ENCODE measurements at places on chromosomes 7 and 10.

GRCh38 chr10:104099941-104100340, 14.3 kb upstream of the COL17A1 start:
- no peak for DNase-seq

GRCh38 chr10:15789793-15790525, 70.2 kb upstream of the ITGA8 start:
- peak; percentile 90 for DNase-seq

- DNase-seq = no peak
Measured at GRCh38 chr7:114181280-114181679, 233.3 kb upstream of the FOXP2 start.

DNA sequence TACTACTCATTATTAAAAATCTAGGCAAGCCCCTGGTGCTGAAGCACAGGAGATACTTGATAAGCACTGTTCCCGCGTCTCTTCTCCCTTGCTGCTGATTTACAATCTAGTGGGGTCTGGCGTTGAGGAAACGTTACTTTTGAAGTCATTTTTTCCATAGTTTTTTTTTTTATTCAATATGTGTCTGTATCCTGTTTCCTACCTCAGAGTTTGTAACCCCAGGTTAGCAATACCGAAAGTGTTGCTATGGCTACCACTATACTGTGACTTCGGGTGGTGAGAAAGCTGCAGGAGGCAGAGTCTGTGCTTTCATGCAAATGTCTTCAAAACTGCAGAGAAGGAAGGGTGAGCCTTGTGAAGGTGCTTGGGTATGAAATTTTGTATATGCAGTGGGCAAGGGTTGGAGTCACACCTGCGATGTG, 458.8 kb upstream of the GHITM start:
- DNase-seq = no peak

DNA sequence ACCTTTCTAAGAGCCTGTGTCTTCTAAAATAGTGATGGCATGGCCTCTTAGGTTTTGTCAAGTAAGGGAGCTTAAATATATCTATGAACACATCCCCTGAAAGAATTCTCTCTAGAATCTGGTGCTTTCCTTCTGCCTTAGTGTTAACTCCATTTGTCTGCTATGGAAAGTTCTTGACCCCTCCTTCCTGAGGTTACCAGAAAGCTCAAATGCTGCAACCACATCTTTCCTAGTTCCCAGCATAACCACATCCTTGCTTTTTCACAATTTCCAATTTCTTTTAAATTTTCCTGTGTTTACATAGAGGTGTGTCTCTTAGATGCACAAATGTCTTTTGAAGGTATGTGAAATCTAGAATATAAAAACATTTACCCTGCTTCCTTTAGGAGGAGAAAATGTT, 16.4 kb upstream of the GSDME start:
- DNase-seq = no peak

GRCh38 chr7:146772601-146773000, 656.0 kb downstream of the CNTNAP2 start:
- no peak for DNase-seq

DNA sequence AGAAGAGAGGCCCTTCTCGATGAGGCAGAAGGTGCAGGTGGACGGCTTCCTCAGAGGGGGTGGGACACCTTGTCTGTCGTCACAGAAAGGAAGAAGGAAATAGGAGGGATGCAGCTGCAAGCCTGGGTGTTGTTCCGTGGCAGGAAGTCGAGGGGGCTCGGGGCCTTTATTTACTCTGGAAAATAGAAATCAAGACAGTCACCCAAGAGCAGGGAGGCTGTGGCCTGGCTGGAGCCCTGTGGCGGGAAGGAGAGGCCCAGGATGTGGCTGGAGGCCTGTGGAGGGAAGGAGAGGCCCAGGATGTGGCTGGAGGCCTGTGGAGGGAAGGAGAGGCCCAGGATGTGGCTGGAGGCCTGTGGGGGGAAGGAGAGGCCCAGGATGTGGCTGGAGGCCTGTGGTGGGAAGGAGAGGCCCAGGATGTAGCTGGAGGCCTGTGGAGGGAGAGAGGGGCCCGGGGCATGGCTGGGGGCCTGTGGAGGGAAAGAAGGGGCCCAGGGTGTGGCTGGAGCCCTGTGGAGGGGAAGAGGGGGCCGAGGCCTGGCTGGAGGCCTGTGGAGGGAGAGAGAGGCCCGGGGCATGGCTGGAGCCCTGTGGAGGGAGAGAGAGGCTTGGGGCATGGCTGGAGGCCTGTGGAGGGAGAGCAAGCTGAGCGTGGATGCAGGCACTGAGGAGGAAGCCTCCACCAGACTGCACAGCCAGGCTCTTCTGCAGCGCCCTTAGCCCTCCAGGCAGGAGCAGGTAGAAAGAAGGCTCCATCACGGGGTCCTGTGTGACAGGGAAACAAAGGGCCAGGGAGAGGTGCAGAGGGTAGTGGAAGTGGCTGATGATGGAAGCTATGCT, 97.3 kb upstream of the SFMBT2 start:
- DNase-seq = no peak

DNA sequence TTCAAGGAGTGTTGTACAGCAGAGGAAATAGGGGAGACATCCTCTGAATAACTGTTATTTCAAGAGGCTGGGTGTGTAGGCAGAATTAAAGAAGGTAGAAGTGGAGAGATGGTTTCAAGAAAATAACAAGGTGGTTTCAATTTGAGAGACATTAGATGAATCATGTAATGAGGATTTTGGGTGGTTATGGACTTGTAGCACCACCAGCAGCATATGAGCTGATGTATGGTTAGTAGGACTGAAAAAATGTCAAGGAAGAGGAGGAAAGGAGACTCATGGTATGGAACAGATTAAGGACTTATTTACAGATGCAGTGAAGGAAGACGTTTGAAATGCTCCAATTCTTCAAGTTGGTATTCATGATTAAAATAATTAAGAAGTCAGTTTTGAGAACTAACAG, 166.2 kb downstream of the EXOC4 start:
- peak; percentile 68 for DNase-seq

DNA sequence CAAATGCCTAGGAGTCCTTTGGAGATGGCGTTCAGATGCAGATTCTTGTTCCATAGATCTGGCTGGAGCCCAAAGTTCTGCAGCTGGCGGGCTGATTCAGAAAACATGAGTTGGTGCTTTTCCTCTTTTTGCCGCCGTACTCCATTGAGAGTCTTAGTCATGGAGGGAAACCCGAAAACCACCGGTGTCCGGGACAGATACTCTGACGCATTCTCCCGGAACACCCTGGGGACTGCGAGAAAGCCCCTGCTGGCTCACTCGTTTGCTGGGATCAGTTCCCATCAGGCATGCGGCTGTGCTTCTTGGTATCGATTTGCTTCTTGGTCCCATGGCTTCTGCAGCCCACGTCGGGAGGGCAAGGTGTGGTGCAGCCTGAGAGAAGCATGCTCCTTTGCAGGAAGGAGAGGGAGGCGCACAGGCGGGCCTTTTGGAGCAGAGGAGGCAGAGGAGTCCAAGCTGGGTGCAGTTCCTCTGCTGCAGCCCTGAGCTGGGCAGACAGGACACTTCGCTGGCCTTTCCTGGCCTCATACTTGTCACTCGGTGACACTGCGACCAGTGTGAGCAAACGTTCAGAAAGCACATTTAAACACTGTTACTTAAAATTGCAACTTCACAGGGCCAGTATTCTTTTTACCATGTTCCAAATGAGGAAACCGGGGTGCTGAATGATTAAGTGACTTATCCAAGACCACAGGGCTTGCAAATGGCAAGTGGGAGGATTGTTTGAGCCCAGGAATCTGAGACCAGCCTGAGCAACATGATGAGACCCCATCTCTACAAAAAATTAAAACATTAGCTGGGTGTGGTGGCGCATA, 30.6 kb upstream of the PFKFB3 start:
- DNase-seq = peak; percentile 94

DNA sequence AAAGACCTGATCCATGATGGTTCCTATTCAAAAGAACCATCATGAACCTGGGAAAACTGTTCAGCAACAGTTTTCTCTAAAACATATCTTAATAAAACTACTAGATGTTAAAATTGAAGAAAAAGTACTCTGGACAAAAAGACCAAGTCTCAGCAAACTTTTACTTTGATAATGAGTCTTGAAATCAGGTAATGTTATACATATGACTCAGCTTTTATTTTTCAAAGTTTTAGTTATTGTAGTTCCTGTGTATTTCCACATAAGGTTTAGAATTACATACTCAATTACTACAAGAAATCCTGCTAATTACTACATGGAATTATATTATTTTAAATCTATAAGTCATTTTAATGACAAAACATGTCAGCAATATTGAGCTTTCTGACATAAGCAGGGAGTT, 42.2 kb downstream of the ZNF33B start:
- no peak for DNase-seq

GRCh38 chr7:72030994-72031667, 381.0 kb downstream of the CALN1 start:
- no peak for DNase-seq

GRCh38 chr7:74479961-74480829, 26.5 kb downstream of the GTF2IRD1 start:
- peak; percentile 70 for DNase-seq

- no peak for DNase-seq
Measured at GRCh38 chr7:10472115-10472514, 501.6 kb upstream of the PHF14 start.

- DNase-seq = no peak
Measured at GRCh38 chr7:156725073-156725472, 84.5 kb downstream of the RNF32 start.

DNA sequence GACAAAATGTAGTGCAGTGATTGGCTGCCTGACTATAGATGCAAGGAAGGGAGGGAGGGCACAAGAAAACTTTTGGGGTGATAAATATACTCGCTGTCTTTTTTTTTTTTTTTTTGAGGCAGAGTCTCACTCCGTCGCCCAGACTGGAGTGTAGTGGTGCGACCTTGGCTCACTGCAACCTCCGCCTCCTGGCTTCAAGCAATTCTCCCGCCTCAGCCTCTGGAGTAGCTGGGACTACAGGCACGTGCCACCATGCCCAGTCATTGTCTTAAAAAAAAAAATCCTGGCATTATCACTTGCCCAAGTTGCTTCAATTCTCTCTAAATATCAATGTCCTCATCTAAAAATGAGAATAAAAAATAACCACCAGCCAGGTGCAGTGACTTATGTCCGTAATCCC, 7.6 kb upstream of the FZD9 start:
- no peak for DNase-seq

Data from fibroblast of upper back skin (primary cell).